ENCODE measurements at places on chromosomes 4 and X.

- DNase-seq: no peak
Measured at GRCh38 chr4:102862747-102863146, 6.0 kb upstream of the CISD2 start.

DNA sequence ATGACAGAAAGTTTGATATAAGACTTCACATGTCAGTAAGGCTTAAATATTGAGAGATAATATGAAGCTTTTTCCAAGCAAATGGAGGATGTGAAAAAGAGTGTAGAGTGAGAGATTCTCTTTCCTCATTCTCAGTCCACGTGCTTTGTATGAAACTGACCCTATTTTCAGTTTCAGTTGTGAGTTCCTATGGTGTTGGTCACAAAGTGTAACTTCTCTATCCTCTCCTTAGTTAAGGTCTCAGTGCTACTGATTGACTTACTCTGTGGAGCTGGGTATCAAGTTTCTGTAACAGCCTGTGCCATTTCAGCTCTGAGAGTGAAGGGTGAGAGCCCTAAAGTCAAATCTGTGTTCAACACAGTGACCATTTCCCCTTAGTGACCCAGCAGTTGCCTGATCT is 277.2 kb downstream of the EPHA5 start:
- no peak for DNase-seq

GRCh38 chr4:4704267-4704666 is 155.2 kb upstream of the MSX1 start:
- DNase-seq: no peak

GRCh38 chr4:117328333-117328732 is 243.0 kb upstream of the TRAM1L1 start:
- no peak for DNase-seq

- DNase-seq: no peak
Measured at GRCh38 chr4:70603856-70604255, 11.8 kb downstream of the AMBN start.

DNA sequence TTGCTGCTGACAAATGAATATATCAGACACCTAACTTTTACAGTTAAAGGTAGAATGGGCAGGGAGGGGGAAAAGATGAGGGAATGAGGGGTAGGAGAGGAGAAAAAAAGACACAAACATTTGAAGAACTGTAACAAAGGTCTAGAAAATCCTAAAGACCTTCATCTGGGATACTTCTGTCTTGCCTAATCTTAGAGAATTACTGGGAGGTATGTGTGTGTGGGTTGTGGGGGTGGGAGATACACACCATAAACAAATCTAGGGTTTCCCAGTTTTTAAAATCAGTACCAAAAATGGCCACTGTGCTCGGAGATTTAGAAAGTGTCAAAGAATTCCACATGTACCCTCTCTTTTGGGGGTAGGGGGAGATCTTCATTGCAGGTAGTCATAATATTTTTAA is 166.7 kb downstream of the SH3KBP1 start:
- DNase-seq: no peak

GRCh38 chr4:188650516-188650915 is 511.3 kb downstream of the TRIML1 start:
- no peak for DNase-seq

GRCh38 chr4:3348621-3349020 is 55.8 kb downstream of the RGS12 start:
- DNase-seq: no peak

- no peak for DNase-seq
Measured at GRCh38 chr4:151158979-151159378, 59.6 kb downstream of the RPS3A start.

DNA sequence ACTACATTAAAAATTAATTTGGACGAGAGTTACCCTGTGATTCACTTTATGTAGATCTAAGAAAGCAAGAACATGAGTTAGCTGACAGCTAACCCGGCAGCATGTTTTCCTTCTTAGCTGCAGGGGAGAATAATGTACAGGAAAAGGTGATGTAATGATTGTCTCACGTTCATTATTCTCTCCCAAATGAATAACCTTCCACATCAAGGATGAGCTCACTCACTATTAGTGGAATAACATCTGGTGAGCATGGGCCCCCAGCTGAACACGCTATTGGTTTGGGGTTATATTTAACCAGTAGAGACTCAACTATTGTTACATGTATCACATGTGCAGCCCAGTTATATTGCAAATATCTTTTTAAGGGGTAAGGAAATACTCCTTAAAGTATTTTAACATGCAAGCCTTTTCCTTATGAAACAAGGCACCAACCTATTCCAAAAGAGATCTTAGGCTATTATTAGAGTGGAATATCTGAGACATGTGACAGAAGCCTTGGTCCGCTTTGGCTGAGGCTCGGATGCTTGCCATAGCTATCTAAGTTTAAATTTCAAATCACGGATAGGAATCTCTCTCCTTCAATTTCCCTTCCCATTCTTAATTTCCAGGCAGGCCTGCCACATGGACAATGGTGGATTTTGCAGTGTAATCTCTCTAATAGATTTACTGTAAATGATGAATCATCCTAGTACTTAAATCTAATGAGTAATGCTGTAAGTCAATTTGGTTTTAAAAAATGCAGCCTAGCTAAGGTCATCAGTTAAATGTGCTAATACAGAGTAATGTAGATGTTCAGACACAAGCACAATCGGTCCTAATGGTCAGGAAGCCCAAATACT is 99.0 kb upstream of the OTUD4 start:
- DNase-seq: no peak

DNA sequence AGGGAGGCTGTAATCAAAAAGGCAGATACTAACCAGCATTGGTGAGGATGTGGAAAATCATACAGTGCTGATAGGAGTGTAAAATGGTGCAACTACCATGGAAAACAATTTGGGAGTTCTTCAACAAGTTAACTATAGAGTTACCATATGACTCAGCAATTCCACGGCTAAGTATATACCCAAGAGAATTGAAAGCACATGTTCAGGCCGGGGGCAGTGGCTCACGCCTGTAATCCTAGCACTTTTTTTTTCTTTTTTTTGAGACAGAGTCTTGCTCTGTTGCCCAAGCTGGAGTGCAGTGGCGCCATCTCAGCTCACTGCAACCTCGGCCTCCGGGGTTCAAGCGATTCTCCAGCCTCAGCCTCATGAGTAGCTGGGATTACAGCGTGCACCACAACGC is 15.0 kb upstream of the CD99L2 start:
- DNase-seq: no peak

- DNase-seq: no peak
Measured at GRCh38 chr4:119626420-119626819, 2.2 kb downstream of the PDE5A start.

- DNase-seq: no peak
Measured at GRCh38 chrX:38206542-38206941, 14.1 kb downstream of the SRPX start.

Data from NCI-H460 (cell line).